ENCODE measurements at places on chromosomes 12 and 14. TPM values are rescaled to one million over a fixed set of nuclear protein-coding genes. Genes with fewer than 3 reads are reported as not detected.

Gene FAM181A
- not detected for total RNA-seq

Gene KRT74
- total RNA-seq, result not detected

Gene TROAP
- 1.3 TPM for total RNA-seq

Gene RNU6-8
- not detected for total RNA-seq

DNA sequence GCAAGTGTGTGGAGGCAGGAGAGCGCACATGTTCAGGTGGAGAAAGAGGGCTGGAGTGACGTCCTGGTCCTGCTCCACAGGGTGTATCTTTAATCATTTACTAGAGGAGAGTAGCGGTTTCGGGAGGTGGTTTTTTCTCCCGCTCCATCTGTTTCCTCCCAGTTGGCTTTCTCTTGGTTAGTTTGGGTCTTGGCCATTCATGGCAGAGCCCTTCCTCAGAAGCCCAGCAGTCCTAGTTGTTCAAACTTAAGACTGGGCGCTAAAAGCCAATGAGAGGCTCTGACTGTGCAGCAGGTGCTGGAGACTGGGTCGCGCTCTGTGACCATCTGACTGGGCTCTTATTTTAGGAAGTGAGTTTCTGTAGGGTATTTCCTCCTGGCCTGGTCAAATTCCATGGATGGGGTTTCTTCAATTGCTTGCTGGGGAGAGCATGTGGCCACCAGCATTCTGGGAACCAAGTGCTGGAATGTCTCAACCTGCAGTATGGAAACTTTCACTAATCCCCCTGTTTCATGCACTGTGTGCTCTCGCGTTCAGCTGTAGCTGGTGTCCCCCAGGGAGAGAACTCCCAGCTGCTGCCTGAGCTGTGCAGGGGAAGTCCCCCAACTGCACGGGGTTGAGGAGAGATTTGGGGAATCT, 27.4 kb upstream of the TSPAN9 start:
- H3K36me3 ChIP-seq, result no peaks in the 10 kb centered on the region
- H3K4me1 ChIP-seq, result no peaks in the 10 kb centered on the region
- no peak overlapping the region for H3K27ac ChIP-seq
- no peak overlapping the region for H3K4me3 ChIP-seq
- no peaks in the 10 kb centered on the region for H3K27me3 ChIP-seq

DNA sequence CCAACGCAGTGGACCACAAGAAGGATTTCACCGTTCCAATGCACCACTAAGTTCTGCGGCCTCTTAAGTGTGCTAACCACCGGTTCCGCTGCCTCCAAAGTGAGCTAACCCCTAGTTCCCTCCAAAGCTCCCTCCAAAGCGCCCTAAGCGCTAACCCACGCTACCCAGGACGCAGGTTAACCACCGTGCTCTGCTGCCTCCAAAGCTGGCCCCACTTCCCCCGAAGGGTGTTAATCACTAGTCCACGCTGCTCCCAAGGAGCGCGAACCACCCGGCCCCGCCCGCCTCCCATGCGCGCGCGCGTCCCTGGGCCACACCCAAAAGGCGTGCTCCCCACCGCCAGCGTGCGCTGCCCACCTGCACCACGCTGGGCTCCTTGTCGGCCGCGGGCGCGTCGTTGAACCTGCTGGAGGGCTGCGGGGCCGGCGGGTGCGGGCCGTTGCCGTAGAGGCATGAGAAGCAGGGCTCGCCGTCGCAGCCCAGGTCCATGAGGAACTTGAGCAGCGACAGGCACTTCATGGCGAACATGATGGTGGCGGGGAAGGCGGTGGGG, 11.7 kb downstream of the FAM181A start:
- no peaks in the 10 kb centered on the region for H3K4me1 ChIP-seq
- H3K4me3 ChIP-seq, result no peak overlapping the region
- peaks cover 17% of the 10 kb centered on the region for H3K27me3 ChIP-seq
- DNase-seq, result no peak
- no peaks in the 10 kb centered on the region for H3K36me3 ChIP-seq

DNA sequence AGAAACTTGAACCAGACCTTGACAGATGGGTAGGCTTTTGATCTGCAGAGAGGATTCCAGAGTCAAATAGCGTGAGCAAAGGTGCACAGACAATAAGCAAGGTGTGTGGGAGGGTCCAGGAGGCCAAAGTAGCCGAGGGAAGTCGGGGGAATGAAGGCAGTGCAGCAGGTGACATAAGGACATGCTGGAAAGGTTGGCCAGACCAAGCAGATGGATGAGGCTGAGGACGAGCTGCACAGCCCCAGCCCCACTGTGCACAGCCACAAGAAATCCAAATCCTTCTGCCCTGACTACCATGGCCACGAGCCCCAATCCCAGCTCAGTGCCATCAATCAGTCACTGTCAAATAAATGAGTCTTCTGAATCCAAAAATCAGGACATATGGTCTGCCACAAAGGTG, 5.4 kb downstream of the TTC7B start:
- H3K27me3 ChIP-seq, result no peaks in the 10 kb centered on the region
- no peak for DNase-seq
- H3K4me3 ChIP-seq, result no peak overlapping the region
- no peak overlapping the region for H3K27ac ChIP-seq
- H3K36me3 ChIP-seq, result no peaks in the 10 kb centered on the region

- peaks cover 4% of the 10 kb centered on the region for H3K4me1 ChIP-seq
- H3K27ac ChIP-seq, result no peak overlapping the region
- no peak overlapping the region for H3K4me3 ChIP-seq
- H3K36me3 ChIP-seq, result no peaks in the 10 kb centered on the region
- H3K27me3 ChIP-seq, result peaks cover 13% of the 10 kb centered on the region
These were observed 816.1 kb upstream of the TMEM132C start for GRCh38 chr12:127450826-127451225.

- no peaks in the 10 kb centered on the region for H3K36me3 ChIP-seq
- H3K4me3 ChIP-seq, result no peak overlapping the region
- H3K27ac ChIP-seq, result no peak overlapping the region
- no peaks in the 10 kb centered on the region for H3K4me1 ChIP-seq
These were observed 30.8 kb downstream of the COA8 start for GRCh38 chr14:103593577-103593976.

DNA sequence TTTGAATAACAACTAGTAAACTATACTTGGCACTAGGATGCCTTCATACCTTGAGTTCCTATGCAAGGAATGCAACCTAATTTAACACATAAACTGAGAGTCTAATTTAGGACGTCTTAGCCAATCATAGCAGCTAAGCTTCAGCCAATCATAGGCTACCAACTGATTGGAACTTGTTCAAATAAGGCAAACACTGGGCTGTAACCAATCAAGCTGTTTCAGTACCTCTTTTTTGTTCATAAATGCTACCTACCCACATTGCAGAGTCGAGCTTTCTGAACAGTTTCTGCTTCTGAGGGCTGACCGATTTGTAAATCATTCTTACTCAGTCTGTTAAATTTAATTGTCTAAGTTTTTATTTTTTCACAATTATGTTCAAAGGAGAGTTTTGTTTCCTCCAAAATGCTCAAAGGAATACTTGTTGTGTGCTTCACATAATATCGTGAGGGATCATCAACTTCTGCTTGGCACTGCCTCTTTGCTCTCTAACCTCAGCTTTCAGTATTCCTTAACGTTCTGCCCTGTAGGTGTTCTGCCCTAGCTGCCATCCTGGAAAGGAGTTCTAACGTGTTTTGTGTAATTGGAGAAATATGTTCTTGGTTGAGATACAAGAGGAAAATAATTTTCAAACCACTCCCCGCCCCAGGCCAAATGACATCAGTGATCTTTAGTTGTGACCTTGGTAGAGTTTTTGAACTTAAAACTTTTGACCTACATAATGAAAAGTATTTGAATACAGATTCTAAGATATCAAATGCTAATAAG, 380.4 kb upstream of the MIS18BP1 start:
- H3K4me1 ChIP-seq, result no peaks in the 10 kb centered on the region
- H3K36me3 ChIP-seq, result no peaks in the 10 kb centered on the region
- no peaks in the 10 kb centered on the region for H3K27me3 ChIP-seq
- H3K4me3 ChIP-seq, result no peak overlapping the region
- H3K27ac ChIP-seq, result no peak overlapping the region

- no peak overlapping the region for H3K27ac ChIP-seq
- H3K36me3 ChIP-seq, result no peaks in the 10 kb centered on the region
- peaks cover 5% of the 10 kb centered on the region for H3K27me3 ChIP-seq
- no peak overlapping the region for H3K4me3 ChIP-seq
These were observed 106.0 kb downstream of the LMNTD1 start for GRCh38 chr12:25447046-25447445.

Data from adrenal gland (tissue), 19 donors.